ENCODE measurements at places on chromosomes 16 and 17.
A peak's percentile ranks its signal among the peaks of the same experiment; 100 is the strongest.

GRCh38 chr17:11029791-11030190 is 191.9 kb upstream of the PIRT start:
- no peak for DNase-seq

DNA sequence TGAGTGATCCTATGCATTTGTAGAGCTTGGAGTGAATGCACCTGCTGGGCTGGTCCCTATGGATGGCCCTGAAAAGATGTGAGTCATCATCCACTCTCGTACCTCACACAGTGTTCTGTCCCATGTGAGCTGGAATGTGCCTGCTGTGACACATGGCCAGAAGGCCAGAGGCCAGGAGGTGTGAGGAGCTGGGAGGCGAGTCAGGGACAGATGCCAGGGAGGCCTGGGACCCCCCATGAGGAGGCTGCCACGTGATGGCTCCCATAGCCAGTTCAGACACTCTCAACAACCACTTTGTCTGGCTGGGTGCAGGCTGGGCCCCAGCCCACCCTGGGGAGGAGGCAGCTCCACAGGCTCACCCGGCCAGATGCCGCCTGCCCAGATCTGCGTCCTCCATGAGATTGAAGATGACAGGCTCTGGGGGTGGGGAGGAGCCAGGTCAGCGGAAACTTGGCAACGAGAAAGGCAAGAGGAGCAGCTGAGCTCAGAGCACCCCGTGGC is 168.8 kb downstream of the C16orf78 start:
- no peak for DNase-seq

DNA sequence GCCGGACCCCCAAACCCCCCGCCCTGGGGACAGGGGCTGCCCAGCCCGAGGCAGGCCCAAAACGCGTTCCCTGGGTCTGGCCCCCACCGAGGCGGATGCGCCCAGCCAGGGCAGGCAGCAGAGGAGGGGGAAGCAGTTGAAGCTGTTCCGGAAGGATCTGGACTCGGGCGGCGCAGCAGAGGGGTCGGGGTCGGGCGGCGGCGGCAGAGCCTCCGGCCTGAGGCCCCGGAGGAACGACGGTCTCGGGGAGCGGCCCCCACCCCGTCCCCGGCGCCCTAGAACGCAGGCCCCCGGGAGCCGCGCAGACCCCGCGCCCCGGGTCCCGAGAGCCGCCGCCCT is 22.9 kb upstream of the ZFPM1 start:
- no peak for DNase-seq

DNA sequence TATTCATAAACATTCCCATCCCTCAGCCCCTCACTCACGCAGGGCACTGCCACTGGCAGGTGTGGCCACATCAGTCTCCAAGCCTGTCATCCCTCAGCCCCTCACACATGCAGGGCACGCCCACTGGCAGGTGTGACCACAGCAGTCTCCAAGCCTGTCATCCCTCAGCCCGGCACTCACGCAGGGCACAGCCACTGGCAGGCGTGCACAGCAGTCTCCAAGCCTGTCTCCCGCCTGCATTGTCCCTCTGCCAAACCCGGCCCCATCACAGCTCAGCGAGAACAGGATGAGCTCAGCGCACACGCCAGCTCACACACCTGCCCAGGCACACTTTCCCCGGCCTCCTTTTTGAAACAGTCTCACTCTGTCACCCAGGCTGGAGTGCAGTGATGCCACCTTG is 11.4 kb upstream of the KREMEN2 start:
- DNase-seq: no peak

GRCh38 chr17:45172541-45173286 is 11.0 kb downstream of the HEXIM2 start:
- DNase-seq: no peak

DNA sequence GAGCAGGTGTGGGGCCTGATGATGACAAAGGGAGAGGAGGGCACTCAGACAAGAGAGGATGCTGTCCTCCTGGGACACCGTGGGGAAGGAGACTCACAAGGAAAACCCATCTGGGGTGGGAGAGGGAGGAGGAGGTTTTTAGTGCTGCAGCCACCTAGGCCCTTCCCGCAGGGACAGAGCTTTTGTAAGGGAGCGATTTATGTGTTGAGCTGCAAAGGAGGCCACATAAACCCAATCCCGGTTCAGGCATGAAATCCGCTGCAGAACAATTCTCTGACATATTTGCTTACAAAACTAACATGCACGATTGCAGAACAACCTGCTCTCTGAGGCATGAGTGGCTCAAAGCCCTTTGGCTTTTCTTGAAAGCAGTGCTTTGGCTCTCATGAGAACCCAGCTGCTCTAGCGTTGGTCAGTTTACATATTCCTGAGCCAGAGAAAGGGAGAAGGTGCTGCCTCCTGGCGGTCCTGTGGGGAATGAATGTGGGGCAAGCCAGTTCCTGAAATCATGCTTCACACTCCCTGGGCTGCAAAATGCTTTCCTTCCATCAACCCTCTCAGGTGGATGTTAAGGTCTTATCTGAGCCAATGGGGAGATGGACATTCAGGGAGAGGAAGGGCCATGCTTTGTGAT is 122.4 kb upstream of the NLRP1 start:
- DNase-seq: peak; percentile 29

DNA sequence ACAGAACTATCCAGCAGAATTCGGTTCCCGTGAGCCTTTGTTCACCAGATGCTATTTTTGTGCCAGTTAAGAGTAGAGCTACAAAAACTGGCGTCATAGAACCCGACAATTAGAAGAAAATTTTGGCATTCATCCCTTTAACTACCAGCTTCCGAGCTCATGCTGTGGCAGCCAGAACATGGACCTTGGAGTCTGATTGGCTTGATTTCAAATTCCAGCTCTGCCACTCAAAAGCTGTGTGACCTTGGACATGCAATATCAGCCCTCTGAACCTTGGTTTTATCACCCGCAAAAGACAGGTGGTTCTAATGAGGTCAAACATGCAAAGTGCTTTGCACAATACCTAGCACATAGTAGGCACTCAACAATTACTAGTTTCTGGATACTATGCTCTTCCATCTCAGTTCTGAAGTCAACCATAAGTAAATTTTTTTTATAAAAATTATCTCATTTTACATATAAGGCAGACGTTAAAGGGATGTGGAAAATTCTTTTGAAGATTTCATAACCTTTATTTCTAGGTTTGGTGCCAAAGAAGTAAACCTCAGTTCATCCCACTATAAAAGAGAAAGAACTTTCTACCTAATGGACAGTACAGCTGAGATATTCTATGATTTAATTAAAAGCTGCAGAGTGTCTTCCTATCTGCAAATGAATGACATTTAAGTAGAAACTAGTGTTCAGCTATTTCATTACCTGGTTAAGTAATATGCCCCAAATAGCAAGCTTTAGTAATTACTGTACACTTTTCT is 331.5 kb downstream of the HAPSTR1 start:
- no peak for DNase-seq

DNA sequence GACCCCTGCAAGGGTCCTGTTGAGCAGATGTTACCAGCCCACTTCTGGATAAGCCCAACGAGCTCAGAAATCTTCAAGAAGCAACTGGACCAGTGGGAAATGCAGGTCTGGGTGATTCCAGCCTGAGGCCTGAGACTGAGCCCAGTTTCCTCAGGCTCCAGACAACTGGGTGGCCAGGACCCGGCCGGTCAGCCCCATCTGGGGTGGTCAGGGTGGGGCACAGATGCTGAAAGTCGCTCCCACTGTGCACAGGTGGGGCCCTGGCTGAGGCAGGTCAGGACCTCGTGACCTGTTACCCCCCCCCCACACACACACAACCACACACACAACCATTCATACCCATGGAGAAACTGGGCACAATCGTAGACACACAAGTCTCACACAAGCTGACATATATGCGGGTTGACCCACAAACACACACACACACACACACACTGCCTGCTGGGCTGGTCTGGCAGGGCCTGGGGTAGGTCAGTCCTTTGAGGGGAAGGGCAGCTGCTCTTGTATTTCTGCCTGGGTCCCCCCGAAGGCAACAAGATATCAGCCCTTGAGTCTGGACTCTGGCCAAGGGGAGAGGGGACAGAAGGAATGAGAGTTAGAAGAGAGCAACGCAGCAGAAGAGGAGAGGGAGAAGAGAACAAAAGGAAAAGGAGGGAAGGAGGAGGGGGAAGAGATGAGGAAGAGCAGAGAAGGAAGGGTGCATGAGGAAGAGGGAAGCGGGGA is 99.0 kb upstream of the CDH5 start:
- no peak for DNase-seq

- peak; percentile 87 for DNase-seq
These were observed 18.5 kb upstream of the NAGLU start for GRCh38 chr17:42517516-42517915.

- DNase-seq: no peak
These were observed 142.9 kb downstream of the USP31 start for GRCh38 chr16:23006380-23006779.
